Osteoblast (primary cell): ENCODE measurements at places on chromosomes 7 and 10.

DNA sequence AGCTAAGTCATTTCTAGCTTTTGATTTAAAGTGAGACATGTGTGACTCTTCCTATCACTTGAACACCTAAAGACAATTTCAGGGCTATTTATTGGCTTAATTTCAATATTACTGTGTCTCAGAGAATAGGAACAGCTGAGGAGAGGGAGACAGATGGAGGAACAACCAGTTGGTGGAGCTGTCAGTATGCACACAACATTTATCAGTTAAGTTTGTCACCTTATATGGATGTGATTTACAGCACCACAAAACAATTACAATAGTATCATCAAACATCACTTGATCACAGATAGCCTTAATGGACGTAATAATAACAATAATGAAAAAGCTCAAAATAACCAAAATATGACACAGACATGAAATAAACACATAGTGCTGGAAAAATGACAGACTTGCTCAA is 129.6 kb downstream of the NPSR1 start:
- DNase-seq: no peak

- DNase-seq: peak; percentile 78
Measured at GRCh38 chr7:132488634-132489302, 87.5 kb downstream of the PLXNA4 start.

GRCh38 chr10:101061624-101062231 is at the start of gene KAZALD1:
KAZALD1 (plus strand) TSS chr10:101061989; CDS start chr10:101062593, 604 bp downstream.
- DNase-seq: peak; percentile 97

- DNase-seq: no peak
Measured at GRCh38 chr7:94231305-94231704, 163.4 kb upstream of the COL1A2 start.

DNA sequence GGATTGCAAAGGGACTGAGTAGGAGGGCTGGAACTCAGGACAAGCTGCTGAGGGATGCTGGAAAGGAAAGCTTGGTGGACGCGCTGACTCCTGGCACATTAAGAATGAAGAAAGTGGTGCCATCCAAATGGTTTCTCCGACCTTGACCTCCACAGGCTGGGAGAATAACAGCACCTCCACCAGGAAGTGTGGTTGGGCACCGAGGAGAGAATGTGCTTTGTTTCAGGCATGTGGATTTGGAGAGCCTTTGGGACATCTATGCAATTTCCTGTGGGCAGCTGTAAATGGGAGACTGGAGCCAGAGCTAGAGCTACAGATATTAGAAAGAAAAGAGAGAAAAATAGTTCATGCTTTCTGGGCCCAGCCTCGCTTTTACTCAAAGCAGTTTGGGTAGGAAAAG is 29.8 kb upstream of the HABP2 start:
- DNase-seq: no peak

DNA sequence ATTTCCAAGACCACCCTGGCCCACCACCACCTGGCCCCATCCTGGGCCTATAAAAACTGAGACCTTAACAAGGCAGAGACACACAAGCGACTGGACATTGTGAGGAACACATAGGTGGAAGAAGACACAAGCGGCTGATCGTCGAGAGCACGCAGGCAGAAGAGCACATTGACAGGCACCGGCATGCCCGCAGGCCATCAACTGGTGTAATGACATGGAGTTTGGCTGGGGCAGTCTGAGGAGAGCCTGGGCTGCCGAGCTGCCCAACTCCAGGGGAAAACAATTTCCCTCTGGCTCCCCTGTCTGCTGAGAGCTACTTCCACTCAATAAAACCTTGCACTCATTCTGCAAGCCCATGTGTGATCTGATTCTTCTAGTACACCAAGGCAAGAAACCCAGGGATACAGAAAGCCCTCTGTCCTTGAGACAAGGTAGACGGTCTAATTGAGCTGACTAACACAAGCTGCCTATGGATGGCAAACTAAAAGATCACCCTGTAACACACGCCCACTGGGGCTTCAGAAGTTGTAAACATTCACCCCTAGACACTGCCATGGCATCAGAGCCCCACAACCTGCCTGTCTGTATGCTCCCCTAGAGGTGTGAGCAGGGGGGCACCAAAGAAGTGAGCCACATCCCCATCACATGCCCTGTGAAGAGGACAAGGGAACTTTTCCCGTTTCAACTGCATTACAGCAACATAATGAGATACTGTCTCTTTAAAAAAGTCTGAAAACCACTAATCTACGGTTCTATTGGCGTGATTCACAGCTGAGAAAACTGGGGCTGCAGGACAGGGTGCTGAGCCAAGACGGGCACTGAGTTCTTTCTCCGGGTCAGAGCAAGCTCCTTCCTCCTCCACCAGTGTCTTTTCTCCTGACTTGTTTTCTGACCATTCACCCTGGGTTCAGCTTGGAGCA is 18.5 kb upstream of the TNS3 start:
- DNase-seq: peak; percentile 92

DNA sequence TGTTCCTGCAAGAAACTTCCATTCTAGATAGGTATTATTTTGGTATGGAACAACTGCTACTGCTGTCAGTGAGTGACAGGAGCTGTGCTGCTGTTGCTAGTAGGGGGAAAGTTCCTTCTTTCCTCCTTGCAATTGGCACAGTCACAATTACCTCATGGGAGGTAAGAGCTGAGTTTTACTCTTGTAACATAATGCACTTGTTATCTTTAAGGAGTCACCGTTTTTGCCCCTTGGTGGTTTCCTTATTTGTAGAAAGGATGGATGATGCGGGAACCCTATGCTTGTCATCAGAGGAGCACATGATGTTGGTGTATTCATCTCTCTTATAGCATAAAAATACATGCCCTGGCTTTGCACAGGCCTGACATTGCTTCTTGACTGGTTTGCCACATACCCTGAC is 234.7 kb upstream of the NPY start:
- DNase-seq: no peak

DNA sequence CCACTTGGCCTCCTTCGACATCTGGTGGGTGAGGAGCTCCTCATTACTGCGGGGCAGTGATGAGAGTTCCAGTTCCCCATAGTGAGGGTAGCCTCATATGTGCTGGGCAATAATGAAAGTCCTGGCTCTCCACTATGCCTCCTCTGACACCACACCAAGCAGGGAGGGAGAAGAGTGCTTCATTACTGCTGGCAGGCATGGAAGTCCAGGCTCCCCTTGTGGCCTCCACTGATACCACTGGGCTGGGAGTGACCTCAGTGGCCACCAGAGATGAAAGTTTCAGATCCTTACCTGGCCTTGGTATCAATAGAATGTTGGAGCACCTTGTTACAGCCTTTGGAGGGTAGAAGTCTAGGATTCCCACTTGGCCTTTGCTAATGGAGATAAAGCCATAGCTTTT is 6.5 kb downstream of the DUS4L start:
- no peak for DNase-seq

- no peak for DNase-seq
Measured at GRCh38 chr7:77473229-77474005, 57.3 kb upstream of the GSAP start.

GRCh38 chr7:111863269-111863668 is 301.0 kb upstream of the IMMP2L start:
- no peak for DNase-seq

GRCh38 chr7:4931943-4932342 is 27.0 kb downstream of the MMD2 start:
- DNase-seq: no peak

DNA sequence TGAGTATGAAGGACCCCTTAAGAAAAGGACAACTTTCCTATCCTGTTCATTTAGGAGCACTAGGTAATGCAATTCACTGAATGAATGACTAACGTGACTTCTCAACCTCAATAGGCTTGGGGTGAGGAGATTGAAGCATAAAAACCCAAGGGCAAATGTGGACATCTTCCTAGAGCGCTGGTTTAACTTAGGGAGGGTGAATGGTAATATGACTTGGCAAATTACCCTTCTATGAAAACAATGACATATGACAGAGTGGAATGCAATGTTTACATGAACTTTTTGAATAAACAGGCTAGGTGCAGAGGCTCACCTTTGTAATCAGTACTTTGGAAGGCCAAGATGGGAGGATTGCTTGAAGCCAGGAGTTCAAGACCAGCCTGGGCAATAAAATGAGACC is 83.9 kb upstream of the ANK3 start:
- DNase-seq: no peak

DNA sequence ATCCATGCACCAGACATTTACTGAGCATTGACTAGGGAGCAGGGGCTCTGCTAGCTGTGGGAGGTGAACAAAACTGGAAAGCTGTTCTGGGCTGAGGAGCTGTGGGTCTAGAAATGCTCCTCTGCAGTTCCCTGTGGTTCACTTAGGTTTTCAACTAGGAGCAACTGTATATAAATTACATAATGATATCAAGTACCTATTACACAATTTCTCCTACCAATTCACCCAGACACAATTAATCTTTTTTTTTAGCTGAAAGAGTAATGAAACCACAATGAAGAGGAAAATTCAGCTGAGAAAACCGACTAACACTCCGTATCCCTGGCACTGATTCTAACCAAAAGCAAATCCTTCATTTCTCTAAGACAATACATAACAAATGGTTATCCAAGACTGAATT is 39.4 kb downstream of the COL28A1 start:
- DNase-seq: no peak

- no peak for DNase-seq
Measured at GRCh38 chr7:49878089-49878488, 104.7 kb downstream of the VWC2 start.

DNA sequence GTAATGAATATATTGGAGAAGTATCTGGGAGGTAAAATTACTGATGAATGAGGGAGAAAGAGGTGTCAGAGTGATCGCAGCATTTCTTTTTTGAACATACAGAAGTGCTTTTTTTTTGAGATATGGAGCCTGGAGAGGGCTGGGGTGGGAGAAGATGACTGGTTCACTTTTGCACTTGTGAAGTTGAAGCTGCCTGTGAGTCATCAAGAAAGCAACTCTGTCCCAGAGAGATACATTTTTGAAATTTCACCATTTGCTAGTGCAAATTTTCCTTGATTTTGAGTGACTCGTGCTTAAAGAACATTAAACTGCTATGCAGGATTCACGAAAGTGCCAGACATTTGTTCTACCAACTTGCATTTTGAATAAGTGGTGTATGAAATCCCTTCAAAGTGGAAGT is 81.8 kb downstream of the ADRA2A start:
- DNase-seq: no peak

DNA sequence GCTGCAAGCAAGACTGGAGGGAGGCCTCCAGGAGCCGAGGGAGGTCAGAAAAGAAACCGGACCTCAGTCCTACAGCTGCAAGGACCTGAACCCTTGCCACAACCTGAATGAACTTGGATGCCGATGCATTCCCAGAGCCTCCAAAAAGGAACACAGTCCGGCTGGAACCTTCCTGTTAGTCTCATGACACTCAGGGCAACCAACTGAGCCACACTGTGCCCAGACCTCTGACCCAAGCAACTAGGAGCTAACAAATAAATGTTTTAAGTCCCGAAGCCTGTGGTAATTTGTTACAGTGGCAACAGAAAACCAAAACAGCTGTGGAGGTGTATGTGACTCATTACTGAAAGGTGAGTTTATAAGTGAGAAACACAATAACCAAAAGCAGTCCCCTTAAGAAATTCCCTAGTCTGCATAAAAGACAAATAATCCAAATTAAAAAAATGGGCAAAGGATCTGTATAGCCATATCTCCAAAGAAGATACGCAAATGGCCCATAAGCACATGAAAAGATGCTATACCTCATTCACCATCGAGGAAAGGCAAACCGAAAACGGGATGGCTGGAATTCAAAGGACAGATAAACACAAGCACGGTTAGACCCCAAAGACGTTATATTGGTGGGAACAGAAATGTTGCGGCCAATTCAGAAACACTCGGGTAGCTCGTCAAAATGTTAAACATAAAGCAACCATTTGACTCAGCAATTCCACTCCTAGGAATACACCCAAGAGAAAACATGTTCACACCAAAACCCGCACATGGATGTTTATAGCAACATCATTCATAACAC is 24.8 kb downstream of the GNA12 start:
- no peak for DNase-seq

DNA sequence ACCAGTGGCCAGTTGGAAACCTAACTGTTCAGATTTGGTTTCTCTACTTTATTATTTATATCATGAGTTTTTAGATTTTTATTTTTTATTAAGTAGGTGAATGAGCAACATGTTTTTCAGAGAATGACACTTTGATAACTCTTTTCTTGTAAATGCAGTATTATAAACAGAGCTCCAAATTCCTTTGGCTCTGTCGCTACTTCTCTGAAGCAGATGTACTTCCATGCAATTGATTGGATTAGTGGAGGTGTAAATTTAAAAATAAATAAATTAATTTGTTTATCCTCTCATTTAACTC is 34.3 kb upstream of the ICA1 start:
- DNase-seq: no peak

GRCh38 chr10:104127411-104127810 is 5.4 kb downstream of the SFR1 start:
- DNase-seq: no peak

DNA sequence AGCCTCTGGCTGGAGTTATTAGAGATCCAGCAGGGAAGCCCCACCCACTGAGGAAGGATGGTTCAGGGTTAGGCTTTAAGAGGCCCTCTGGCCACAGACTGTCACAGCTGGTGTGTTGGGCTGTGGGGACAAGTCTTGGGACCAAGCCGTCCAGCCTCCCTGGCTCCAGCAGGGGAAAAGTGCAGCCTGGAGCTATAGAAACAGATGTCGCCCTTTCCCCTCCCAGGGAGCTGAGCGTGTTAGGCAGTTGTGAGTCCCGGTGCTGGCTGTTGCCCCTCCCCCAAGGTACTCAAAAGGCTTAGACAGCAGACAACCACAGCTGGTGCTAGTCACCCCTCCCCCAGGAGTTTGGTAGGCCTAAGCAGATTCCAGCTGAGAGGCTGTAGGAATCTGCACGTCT is 143.4 kb downstream of the TMEM168 start:
- no peak for DNase-seq

DNA sequence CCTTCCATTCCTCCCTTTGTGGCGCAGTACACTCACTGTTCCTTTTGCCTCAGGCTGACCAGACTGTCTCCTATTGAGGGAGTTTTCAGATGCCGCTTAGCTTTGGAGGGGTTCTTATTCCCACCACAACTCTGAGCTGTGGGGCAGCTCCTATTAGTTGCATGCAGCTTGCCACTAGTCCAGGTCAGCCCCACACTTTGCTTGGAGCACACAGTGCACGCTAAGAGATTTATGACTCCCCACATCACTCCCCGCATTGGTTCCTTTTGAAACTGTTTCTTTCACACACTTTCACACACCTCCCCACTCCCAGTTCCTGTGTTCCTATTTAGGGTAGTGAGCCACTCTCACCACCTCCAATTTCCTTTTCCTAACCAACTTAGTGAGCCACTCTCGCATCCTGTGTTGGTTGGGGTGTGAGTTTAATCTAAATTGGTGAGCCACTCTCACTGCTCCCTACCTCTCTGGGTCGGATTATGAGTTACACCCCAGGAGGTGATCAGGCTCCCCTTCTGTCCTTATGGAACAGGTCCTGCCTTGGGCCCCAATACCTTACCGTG is 10.4 kb upstream of the ZNF485 start:
- DNase-seq: no peak

- DNase-seq: no peak
Measured at GRCh38 chr10:85638797-85639196, 727.8 kb downstream of the GRID1 start.

- DNase-seq: no peak
Measured at GRCh38 chr7:30312178-30312577, 27.8 kb downstream of the ZNRF2 start.

- DNase-seq: peak; percentile 68
Measured at GRCh38 chr7:130560972-130561371, 69.1 kb downstream of the MEST start.
